ENCODE measurements at places on chromosomes 1 and 21.
A peak's percentile ranks its signal among the peaks of the same experiment; 100 is the strongest.

- no peak for DNase-seq
Observed at GRCh38 chr1:62810420-62811274, 26.7 kb downstream of the ATG4C start.

DNA sequence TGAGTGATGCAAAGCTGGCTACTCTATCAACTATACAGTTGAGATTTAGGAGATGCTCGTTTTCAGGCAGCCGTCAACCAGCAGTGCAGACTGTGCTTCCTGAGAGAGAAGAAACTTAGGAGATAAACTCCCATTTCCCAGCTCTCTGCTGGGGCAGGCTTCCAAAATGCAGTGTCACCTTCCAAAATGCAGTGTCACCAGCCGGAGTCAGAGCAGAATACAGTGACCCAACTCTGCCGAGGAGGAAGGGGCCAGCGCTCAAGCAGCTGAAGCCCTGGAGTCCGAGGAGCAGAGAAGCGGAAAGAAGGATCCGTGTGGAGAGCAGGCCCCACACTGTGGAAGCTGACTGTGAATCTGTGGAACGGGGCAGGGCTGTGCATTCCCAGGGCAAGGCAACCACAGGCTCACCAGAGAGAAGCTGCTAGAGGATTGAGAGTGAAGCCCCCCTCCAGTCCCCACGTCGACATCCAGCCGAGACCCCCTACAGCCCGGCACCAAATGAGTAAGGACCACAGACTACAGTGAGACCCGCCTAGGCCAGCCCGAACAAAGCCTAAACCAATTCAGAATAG lies 703 bp upstream of the KRTAP12-1 start:
- DNase-seq: no peak

GRCh38 chr1:167698313-167698712 lies 23.5 kb upstream of the MPZL1 start:
- no peak for DNase-seq

DNA sequence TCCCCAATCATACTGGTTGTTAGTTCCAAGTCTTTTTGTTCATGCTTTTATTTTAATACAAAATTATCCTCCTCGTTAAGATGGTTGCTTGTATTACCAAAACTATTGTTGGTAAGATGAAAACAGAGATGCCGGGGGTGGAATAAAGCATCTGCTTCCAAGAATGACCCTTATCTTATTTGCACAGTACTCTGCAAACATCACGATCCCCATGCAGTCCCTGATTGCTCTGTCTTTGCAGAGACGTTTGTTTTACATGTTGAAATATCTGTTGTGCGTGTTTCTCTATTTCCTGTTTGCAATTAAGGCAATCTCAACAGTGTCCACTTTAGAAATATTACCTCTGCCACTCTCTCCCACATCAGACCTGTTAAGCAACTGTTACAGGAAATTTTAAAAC lies 141.3 kb upstream of the NCAM2 start:
- no peak for DNase-seq

DNA sequence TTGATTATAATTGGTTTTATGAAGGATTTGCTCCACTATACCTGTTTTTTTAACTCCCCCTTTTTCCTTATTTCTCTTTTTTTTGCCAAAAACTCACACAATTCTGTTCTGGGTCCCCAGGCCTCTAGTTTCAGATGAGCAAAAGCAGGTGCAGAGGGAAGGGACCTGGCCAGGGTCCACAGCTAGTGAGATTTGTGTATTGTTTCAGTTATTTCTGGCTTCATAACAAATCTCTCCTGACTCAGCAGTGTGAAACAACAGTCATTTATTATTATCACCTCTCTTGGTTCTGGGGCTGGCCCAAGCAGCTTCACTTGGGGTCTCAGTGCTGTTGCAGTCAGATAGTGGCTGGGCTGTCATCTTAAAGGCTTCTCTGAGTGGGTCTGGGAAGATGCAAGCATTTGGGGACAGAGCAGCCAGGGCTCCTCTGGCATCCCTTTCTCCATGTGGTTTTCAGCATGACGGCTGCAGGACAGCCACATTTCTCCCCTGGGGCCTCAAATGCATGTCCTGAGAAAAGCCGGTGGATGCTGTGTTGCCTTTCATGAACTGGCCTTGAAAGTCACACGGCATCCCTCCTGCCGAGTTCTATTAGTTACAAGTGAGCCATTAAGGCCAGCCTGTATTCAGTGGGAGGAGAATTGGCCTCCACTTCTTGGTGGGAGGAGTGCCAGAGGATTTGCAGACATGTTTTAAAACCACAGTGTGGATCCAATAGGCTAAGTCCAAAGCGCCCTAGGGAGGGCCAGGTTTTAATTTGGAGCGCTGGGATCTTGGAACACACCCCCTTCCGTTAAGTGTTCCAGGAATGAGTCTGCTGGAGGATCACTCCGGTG lies 137.1 kb downstream of the CAMTA1 start:
- peak; percentile 61 for DNase-seq

DNA sequence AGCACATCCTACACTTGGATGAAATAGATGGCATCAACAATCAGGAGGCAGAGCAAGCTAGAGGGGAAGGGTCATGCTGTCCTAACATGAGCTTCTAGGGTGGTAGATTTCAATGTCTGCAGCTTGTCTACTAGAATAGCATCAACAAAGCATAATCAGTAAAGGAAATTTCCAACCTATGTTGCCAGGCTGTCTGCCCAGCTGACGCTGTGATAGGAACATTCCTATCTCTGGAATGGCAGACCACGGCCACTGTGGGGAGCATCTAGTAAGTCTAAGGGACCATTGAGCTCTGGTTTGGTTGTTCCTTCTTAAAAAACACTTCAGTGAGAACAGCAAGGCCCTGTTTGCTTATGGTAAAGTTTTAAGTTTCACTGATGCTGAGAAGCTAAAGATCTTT lies 206.8 kb downstream of the PAPPA2 start:
- no peak for DNase-seq

- no peak for DNase-seq
Observed at GRCh38 chr21:45849651-45850050, 131.9 kb upstream of the COL6A1 start.

DNA sequence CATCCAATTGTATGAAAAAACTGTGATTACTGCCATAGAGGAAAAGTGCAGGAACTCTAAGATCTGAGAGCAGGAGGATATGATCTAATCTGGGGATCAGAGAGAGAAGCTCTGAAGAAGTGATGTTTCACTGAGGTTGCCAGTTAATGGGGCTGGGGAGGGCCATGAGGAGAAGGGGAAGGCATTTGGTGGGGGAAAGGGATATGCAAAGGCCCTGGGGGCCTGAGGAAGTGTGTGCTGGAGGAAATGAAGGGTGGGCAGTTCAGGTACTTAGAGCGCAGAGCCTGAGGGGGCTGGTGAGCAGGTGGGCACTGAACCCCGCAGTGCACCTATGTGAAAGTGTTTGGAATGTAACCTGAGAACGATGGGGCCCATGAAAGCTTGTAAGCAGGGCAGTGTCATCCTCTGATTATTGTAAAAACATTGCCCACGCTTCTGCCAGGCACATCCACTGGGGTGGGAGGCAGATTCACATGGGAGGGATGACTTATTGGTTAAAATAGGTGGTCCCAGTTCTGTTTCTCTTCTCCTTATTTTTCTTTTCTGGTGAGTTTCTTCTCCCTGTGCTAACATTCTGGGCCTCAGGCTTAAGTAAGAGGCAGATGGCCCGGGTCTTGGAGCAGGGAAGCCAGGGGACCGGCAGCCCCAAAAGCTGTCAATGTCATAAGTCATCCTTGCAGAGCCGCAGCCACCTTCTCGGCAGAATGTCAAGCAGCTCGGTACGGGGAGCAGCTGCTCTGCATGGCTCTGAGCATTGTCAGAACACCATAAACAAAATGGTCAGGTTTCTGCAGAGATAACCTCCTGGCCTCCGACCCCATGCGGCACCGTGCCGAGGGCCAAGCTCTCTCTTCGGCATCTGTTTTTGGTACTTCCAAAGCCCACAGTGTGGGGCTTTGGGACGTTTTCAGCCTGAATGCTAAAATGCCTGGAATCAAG lies 492.0 kb upstream of the VAMP3 start:
- no peak for DNase-seq

GRCh38 chr1:168093616-168094015 lies 43.1 kb downstream of the GPR161 start:
- no peak for DNase-seq

- DNase-seq: peak; percentile 78
Observed at GRCh38 chr1:224565186-224565585, 50.9 kb upstream of the CNIH3 start.

- no peak for DNase-seq
Observed at GRCh38 chr1:159751031-159751430, 29.7 kb upstream of the DUSP23 start.

DNA sequence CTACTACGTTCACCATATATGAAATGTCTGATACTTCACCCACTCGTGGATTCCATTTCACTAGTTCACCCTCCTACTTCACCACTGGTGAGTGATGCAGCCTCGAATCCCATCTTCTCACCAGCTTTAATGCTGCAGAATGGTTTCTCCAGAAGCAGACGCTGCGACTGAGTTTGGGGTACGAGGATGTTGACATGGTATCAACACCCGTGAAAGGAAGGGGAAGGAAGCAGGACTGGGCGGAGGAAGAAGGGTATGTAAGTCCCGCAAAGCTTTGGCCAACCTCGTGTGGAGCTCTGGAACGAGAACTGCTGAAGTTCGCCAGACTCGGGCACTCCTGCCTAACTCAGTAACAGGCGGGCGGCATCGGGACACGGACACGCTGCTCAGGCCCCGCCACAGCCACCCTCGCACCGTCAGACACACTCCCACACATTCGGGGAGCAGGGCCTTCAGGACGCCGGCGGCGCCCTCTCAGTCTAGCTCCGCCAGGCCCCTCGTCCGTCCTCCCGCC lies 833 bp upstream of the DIP2A start:
- DNase-seq: no peak

DNA sequence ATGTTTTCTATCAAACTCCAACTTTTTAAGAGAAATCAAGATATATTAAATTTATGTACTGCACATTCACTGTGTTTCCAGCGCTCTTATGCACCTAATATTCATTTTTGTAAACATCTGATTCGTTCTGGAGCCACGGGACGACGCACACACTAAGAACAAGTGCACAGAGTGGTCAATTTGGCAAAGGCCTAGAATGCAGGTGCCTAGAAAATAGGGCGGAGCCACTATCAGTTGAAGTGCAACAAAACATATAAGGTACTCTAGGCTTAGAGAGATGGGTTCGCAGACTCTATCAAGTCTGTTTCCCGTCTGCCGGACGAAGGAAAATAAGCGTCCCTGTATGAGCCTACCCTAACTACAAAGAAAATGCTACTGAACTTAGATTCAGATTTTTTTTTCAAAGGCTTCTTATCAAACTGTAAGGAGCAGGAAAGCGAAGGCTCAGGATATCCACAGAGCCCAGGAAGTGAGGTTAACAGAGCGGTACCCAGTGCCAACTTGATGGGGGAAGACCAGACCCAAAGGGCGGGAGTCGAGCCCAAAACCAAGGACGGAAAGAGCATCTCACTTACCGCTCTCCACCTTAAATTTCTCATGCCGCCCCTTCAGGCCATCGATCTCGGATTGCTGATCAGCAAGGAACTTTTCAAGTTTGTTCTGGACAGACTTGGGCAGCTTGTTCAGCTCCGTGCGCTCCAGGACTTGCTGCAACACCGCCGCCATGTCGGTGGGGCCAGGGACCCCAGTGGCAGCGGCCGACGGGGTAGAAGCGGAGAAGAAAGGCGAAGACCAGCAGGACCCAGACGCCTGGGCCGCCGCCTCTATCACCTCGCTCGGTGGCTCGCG lies 526 bp downstream of the TPR start:
- no peak for DNase-seq

DNA sequence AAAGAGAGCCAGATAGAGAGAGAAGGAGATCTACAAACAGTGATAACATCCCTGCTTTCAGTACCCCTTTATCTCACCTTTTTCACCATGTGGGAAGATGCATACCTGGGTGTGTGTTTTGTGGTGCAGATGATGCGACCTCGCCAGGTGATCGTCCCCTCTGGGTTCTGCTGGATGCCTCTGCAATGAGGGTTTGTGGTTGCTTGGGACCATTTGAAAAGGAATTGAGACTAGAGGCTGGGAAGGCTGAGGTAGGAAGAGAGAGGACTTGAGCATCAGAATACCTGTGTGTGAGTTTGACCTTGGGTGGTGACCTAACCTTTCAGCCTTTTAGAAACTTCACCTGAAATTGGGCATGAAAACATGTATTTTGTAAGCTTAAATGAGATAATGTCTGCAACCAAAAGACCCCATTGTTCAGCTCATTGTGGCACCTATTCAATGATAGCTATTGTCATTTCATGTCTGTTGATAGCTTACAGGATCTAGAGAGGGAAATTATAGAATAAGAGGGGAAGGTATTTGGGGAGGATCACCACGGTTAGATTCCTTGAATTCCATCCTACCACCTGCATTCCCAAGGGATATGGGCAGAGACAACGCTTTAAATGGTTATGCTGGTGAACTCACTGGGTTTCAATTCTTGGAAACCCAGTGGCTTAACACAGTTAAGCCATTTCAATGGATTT lies 125.7 kb downstream of the IGSF21 start:
- DNase-seq: no peak

DNA sequence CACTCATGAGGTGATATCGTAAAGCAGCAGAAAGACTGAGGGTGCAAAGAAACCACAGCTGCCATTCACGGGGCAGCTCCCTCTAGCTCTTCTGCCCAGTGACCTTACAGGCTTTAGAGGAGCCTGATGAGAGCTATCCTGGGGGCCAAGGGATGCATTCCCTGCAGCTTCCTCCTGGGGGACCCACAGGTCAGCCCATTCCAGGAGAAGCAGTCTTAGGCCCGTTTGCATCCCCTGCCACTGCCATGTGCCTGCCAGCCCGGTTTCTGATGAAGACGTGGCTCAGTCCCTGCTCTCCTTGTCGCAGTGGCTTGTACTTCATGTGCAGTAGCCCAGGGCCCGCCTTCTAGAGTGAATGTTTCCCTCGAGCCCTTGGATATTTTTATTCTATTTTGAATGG lies 22.8 kb downstream of the ATP5PO start:
- DNase-seq: no peak

- no peak for DNase-seq
Observed at GRCh38 chr1:241156231-241156965, 200.6 kb downstream of the RGS7 start.

GRCh38 chr21:29671728-29672127 lies 268.1 kb downstream of the GRIK1 start:
- DNase-seq: no peak

DNA sequence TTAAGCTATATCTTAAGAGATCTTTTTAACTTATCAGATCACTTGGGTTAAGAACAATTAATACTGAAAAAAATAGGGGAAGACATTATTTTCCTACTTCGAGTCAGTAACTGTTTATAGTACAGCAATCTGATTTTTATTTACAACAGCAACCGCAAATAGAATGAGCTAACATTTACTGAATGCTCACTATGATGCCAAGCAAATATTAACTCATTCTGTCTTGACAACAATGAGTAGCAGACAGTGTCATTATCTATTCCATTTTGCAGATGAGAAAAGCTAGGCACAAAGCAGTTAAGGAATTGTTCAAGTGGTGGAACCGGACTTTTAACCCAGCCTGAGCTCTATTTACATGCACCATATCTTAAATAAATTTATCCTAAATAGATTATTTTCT lies 273.7 kb downstream of the NTNG1 start:
- DNase-seq: no peak

DNA sequence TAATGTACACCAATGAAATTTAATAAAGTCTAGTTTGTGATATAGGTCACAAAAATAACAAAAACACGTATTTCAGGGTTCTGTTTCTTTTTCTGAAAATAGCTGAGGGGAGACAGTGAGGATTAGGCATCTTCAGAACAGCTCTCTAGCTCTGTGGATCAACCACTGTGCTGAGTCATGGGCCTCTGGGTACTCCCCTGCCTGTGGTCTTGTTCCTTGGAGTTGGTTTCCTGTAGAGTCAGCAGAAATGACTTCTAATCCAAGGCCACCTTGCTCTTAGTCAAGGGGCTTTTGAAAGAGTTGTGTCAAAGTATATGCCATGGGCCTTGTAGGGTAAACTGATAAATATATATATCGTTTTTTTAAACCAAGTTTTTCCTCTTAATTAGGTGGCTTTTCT lies 141.8 kb upstream of the ZRANB2 start:
- DNase-seq: no peak
